ENCODE measurements at places on chromosomes 7 and 10. TPM values are rescaled to one million over a fixed set of nuclear protein-coding genes. Genes with fewer than 3 reads are reported as not detected.

- no peaks in the 10 kb centered on the region for H3K36me3 ChIP-seq
- H3K4me3 ChIP-seq = no peak overlapping the region
- H3K27me3 ChIP-seq = no peaks in the 10 kb centered on the region
- no peak for DNase-seq
- H3K27ac ChIP-seq = no peak overlapping the region
Measured at GRCh38 chr10:101272229-101272868, 43.1 kb upstream of the LBX1 start.

DNA sequence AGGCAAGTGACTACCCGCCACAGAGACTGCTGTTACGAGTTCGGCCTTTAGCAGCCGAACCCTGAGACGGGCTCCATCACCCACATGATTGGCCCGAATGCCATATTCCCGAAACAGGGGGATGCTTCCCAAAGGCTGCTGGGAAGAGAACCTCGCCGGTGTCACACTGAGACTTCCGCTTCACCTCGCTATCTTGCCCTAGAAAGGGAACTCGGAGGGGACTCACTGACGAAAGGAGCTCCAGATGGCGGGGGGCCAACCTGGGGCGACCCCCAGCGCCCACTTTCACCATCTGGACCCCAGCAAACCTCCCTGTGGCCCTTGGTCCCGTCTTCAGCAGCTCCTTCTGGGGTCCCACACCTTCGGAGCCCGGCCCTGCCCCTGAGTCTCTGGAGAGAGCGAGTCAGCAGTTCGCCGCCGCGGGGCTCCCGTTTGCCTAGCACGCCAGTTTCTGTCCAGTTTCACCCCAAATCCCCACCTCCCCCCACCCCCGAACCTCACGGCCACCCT lies 529 bp downstream of the HPS1 start:
- H3K27ac ChIP-seq = peak overlapping the region; percentile 92
- no peak for DNase-seq
- H3K36me3 ChIP-seq = no peaks in the 10 kb centered on the region

Gene WIPF3
- total RNA-seq = 0.25 TPM

DNA sequence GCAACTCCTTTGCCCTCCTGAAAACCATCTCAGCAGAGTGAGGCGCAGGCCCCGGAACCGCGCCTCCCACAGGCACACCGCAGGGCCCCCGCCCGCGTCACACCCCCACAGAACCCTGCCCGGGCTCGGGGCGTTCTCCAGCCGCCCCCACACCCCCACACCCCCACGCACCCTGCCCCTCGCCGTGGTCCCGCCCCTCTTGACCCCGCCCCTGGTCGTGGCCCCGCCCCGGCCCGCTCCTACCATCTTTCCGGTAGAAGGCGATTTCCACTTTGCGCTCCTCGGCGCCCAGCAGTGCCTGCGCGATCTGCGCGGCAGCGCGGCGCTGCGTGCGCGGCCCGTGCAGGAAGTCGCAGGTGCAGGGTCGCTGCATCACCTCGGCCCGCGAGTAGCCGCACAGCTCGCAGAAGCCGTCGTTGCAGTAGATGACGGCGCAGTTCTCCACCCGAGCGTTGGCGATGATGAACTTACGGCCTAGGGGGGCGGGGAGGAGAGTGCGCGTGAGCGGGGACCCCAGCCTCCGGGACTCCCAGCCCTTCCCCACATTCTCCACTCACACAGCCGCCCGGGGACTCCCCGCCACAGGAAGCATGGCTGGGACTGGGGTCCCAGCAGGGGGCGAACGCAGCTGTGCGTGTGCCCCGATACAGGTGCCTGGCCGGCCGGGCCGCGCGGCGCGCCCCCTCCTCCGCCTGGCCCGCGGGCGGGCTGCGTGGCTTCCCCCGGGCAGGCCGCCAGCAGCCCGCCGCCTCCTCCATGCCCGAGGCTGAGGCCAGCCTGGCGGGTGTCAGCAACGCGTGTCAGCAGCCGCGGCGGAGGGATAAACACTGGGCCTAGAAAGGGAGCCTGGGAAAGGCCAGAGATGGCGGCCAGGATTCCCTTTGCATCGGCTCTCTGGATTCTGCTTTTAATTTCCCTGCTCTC lies 3.4 kb downstream of the KCNH2 start:
- peaks cover 38% of the 10 kb centered on the region for H3K4me1 ChIP-seq
- peak overlapping the region; percentile 52 for H3K4me3 ChIP-seq
- H3K36me3 ChIP-seq = no peaks in the 10 kb centered on the region
- no peak overlapping the region for H3K27ac ChIP-seq

- DNase-seq = no peak
- H3K4me3 ChIP-seq = no peak overlapping the region
- no peaks in the 10 kb centered on the region for H3K27me3 ChIP-seq
- H3K36me3 ChIP-seq = no peaks in the 10 kb centered on the region
- no peak overlapping the region for H3K27ac ChIP-seq
Measured at GRCh38 chr7:33868166-33868565, 37.2 kb upstream of the BMPER start.

All from vagina (tissue), 2 donors.